Left lung (tissue), 14 donors: ENCODE measurements at places on chromosomes 7 and 10. TPM values are rescaled to one million over a fixed set of nuclear protein-coding genes. Genes with fewer than 3 reads are reported as not detected.

DNA sequence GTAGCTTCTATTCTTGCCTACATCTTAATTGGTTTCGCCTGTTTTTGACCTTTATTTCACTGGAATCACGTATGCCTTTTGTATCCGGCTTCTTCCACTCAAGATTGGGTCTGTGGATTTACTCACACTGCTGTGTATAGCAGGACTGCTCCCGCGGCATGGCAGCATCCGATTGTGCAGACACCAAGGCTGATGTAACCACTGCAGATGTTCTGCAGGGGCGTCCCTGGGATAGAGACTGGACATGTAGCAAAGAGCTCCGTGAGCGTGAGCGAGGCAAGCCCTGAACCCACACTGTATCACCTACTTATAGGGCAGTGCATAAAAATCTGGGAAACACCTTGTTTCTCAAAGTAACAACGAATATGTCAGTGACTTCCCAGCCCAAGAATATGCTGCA lies 11.4 kb upstream of the IDI2 start:
- no peak for DNase-seq

Gene TEX36
- not detected for polyA plus RNA-seq

DNA sequence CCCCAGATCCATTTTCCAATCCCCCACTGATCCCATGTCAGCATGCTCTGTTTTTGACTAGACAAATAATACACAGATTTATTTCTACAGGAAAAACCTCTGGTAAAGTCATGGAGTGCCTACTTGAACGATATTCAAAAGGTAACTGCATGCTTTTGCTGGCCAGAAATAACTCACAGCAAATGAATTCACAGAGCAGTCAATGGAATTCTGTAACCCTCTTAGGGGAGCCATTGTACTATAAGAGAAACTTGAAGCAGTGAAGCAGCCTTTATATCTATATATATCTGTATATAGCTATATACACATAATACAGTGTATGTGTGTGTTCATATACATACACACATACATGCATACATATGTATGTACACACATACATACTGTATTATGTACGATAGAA lies 29.0 kb upstream of the MEOX2 start:
- DNase-seq: no peak

Gene DENND11
- 46.2 TPM for polyA plus RNA-seq

- no peak for DNase-seq
These were observed 28.8 kb downstream of the DENND10 start for GRCh38 chr10:119132521-119133345.

Gene MBLAC1
- polyA plus RNA-seq: 1.4 TPM

- DNase-seq: no peak
These were observed 9.6 kb upstream of the CFAP46 start for GRCh38 chr10:132951926-132952325.

- no peak for DNase-seq
These were observed 12.7 kb upstream of the DNMBP start for GRCh38 chr10:100022403-100022802.

DNA sequence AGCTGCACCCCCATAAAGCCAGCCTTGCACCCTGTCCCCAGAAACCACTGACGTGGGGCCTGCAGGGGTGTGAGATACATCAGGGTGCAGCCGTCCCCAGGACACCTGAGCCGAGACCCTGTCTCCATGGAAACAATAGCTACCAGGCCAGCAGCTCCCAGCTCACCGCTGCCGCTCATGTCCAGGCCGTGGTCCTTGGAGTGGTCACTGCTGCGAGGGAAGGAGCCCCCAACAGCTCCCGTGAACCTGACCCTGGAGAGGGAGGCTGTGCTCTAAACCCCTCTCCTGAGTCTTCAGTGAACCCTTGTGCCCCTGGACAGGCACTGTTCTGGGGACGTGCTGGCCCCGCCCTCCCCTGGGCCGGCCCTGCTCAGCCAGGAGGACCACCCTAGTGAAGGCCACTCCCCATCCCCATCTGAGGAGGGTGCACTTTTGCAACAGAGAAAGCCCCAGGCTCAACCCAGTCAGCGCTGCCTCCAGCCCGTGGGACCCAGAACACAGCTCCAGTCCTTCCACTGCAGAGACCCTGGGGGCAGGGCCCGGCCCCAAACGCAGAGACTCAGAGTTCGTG lies 19.6 kb upstream of the INPP5A start:
- no peak for DNase-seq

DNA sequence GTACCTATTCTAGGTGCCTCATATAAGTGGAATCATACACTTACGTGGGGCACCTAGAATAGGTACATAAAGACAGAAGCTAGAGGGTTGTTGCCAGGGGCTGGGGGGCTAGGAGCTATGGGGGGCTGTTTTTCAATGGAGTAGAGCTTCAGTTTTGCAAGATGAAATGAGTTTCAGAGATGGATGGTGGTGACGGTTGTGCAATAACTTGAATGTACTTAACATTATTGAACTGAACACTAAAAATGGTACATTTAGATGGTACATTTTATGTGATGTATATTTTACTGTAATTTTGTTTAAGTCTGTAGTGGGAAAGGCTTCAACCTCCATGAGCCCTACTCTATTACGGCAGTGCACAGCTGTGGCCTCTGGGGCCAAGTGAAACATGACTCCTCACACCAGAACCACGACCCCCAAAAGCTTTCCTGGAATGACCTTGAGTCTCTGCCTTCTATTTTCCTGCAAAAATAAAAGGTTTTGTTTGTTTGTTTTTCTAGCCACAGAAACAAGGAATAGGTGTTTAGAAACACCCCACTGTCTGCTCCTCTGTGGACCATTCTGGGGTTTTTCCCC lies 147.3 kb upstream of the PLXNA4 start:
- DNase-seq: no peak

DNA sequence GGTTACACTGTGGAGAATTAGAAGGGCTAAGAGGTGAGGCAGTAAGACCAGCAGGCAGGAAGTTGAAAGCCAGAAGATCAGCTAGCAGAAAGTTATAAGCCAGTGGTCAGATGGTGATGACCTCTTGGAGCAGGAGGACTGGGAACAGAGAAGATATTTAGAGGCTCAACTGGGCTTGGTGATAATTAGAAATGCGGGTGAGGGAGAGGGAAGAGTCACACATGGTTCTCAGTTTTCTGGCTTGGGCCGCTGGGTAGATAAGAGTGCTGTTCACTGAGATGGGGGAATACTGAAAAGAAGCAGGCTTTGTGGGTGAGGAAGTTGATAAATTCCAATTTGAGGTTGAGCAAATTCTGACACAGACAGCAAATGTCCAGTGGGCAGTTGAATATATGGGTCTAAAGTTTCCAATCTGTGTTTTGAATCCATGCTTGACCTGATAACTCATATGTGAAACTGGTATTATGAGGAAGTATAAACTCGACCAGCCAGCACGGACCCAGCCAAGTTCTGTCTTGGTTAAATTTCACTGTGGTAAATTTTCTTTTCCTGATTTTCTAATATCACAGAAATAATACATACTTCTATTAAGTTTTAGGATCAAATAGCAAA lies 22.7 kb downstream of the LSMEM1 start:
- no peak for DNase-seq
